ENCODE measurements at places on chromosomes 3 and 15.

DNA sequence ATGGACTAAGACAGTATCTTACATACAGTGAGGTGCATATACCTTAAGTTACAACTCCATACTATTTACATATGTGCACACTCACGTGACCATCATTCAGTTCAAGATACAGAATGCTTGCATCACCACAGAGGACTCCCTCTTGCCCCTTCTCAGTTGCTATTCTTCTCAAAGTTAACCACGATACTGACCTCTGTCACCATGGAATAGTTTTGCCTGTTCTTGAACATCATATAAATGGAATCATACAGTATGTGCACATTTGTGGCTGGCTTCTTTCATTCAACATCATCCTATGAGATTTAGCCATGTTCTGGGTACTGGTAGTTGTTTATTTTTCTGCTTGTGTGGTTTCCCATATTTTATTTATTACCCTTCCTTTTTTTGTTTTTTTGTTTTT is 10.4 kb upstream of the ZSCAN2 start:
- DNase-seq: no peak

DNA sequence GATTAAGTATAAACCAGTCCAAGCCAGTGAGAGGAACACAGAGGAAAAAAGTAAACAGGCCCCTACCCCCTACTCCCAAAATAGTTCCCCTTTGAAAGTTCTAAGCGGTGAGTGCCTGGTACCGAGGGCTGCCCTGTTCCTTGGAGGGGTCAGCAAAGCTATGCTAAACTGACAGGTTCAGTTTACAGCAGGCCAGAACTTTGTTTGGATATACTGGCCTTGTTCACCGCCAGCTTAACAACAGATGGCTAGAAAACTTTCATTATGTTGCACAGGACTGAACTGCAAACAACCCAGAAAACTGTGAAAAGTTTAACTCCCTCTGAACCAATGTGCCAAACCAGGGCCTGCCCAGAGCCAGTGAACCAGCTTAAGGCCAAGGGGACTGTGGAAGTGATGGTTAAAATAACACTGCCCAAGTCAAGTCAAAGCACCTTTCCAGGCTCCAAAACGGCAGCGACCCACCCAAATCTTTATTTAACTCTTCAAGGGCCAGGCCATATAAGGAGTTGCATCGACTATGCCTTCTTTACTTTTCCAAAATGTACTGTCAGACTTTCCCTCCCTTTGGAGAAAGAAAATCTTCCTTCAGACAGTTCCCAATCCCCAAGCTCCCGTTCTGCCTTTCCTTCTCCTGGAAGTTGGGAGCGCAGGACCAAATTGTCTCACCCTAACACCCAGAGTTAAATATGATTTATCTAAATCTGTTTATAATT is 448.0 kb downstream of the FOXP1 start:
- no peak for DNase-seq

GRCh38 chr3:97636465-97636864 is 128.1 kb upstream of the ARL6 start:
- DNase-seq: no peak

DNA sequence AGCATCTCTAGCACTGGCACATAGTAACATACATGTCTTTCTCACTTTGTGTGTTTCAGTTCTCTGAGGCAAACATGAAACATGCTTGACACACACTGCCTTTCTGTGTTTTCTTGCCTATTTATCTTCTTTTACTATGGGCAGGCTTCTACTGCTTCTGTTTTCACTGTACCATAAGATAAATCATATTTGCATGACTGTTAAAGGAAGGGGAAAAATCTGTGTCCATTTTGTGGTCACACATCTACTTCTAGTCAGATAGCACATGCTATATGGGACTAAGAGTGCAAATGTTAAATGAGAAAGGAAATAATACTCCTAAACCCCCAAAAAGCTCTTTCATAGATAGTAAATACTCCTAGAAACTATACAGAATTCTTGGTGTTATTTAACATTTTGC is 386.4 kb downstream of the ZBTB20 start:
- no peak for DNase-seq

DNA sequence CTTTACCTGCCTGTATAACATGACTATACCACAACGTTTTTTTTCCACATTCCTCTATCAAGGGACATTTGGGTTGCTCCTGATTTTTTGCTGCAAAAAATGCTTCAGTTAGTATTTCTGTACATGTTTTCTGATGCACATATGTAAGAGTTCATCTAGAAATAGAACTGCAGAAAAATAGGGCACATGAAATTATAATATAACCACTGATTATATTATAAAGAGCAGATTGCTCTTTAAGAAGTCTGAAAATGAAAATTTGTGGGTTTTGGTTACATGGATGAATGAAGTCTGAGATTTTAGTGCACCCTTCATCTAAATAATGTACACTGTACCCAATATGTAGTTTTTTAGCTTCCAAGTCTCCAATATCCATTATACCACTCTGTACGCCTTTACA is 130.1 kb upstream of the PTX3 start:
- DNase-seq: no peak

- no peak for DNase-seq
Observed at GRCh38 chr3:67357610-67358458, 296.6 kb downstream of the SUCLG2 start.

GRCh38 chr3:43286841-43287499 is 630 bp downstream of the SNRK start:
- DNase-seq: no peak

GRCh38 chr3:157755233-157755632 is 252.0 kb upstream of the VEPH1 start:
- DNase-seq: no peak

- no peak for DNase-seq
Observed at GRCh38 chr15:34708422-34708821, 46.4 kb downstream of the GJD2 start.

- no peak for DNase-seq
Observed at GRCh38 chr15:31352339-31352751, 25.7 kb downstream of the KLF13 start.

GRCh38 chr3:14431452-14431916 is 29.1 kb downstream of the SLC6A6 start:
- no peak for DNase-seq

DNA sequence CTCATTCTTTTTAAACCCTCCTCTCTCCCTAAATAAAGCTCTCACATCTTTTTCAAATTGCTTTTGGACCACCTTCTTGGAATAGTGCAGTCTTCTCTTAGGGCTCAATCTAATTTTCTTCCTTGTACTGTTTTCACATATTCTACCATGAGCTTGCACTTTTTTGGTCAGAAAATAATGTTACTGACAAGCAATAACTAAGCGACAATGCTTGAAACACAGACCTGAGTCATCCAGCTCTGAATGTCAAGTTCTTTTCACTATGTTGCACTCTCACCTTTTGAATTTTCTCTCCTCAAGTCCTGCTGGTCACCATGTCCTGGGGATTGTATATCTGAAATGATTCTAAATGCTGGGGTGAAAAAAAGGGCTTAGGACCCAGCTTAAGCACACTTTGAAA is 8.9 kb downstream of the TNFAIP8L3 start:
- DNase-seq: no peak

GRCh38 chr3:139201446-139202225 is 142.2 kb upstream of the MRPS22 start:
- DNase-seq: no peak

GRCh38 chr3:124035463-124036121 is 43.7 kb upstream of the ROPN1 start:
- no peak for DNase-seq

DNA sequence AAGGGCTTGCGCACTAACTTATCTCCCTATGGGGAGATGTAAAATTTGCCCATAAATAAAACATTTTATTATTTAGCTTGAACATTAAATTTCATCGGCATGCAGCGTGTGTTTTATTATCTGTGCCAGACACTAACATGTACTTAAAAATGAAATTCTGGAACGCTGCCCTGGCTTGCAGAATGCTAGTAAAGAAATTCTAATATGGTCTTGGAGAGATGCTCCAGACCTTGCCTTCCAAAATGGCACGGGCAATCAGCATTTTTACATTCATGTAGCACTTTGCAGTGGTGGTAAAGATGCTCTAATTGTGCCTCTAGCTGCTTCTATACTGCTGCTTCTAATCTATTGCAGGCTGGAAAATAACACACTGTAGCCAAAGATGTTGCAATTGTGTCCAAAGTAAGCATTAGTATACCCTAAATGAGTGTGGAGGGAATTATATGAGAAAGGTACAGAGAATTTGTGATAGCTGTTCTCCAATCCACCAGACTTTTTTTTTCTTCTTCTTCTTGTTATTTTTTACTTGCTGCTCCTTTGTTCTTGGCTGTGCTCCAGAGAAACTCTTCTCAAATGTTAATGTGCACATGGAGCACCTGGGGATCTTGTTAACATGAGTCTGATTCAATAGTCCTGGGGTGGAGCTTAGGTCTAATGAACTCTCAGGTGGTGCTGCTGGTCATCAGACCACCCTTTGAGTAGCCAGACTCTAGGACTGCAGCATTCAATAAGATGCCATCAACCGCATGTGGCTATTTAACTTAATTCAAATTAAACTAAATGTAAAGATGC is 47.3 kb downstream of the CRABP1 start:
- no peak for DNase-seq

- no peak for DNase-seq
Observed at GRCh38 chr3:69738859-69739203, 433 bp upstream of the MITF start.

DNA sequence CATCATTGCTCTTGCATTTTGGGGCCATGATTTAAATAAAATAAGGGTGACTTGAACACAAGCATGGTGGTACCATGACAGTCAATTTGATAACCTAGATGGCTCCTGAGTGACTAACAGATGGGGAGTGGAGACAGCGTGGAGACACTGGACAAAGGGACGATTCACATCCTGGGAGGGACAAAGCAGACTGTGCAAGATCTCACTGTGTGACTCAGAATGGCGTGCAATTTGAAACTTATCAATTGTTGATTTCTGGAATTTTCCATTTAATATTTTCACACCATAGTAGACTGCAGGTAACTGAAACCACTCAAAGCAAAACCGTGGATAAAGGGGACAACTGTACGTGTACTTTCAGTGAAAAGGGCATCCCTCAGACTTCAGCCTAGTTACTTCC is 25.5 kb downstream of the MCCC1 start:
- no peak for DNase-seq

DNA sequence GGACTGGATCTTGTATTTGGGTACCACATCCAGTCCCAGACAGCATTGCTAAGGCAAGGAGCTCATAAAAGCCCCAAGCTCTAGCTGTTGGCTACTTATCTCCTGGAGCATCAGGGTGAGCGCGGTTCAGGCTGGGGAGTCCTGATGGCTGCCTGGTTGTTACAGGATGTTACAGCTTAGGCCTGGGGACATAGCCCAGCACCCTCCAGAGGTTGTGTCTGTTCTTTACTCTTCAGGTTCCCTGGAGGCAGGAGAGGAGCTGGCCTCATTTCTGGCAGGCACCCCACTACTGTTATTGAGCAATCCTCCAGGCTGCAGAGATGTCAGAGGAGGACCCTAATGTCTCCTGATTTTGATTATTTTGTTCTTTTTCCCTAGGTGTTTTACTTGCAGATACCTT is 26.6 kb downstream of the APBA2 start:
- DNase-seq: no peak

GRCh38 chr3:71874618-71875017 is 89.7 kb upstream of the PROK2 start:
- DNase-seq: no peak

DNA sequence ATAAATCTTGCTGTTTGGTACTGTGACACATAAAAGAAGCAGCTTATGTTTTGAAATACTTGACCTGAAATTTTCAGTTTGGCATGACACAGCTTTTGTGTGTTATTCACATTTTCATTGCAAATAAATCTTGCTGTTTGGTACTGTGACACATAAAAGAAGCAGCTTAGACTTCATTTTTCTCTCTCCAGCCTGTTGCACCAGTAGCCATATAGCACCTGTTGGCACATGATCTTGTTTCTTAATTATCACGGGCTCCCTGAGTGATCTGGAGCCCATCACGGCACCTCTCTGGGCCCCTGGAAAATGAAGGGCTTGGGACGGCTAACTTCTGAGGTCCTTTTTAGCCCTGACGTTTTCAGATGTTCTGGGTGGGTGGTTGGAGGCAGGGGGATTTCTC is 77.4 kb upstream of the SLCO3A1 start:
- DNase-seq: no peak

DNA sequence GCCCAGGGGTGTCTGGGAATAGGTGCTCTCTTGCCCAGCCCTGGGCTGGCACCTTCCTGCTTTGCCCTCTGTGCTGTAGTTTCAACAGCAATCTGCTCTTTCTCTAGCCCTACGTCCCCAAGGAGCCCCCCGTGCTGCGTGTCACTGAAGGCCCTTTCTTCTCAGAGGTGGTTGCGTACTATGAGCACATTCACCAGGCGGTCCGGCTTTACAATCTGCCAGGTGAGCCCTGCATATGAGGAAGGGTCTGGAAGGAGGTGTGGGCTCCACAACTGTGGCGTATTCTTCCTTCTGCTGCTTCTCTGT is 9.6 kb downstream of the MAN2A2 start:
- no peak for DNase-seq

GRCh38 chr3:193350744-193351143 is 27.8 kb downstream of the ATP13A5 start:
- no peak for DNase-seq

DNA sequence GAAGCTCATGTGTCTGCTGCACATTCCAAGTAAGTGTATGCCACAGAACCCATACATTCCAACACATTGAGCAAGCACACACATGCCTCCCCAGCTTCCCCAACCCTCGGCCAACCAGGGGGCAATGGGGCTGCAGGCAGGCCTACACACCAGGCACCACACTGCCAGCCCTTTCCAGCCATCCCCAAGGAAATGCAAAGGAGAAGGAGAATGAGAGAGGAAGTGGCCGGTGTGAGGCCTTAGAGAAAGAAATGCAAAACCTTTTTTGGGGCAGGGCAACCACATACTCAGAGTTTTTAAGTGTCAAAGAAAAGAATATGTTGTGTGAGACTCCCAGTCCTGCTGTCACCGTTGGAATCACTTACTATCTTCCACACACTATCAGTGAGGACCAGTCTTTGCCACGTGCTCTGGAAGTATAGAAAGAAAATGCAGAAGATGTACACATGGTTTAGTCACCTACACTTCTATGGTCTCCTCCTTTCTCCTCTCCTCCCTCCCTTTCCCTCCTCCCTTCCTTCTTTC is 11.1 kb downstream of the IGF2BP2 start:
- no peak for DNase-seq

Measured in CD4-positive, alpha-beta T cell treated with Interleukin-2 at 100 ng/mL for 4 hours (primary cell).